Cerebellar cortex (tissue), 1 donor: ENCODE measurements at places on chromosomes 1 and 21.

GRCh38 chr1:224245188-224245587, 62.1 kb downstream of the DEGS1 start:
- no peak for DNase-seq

DNA sequence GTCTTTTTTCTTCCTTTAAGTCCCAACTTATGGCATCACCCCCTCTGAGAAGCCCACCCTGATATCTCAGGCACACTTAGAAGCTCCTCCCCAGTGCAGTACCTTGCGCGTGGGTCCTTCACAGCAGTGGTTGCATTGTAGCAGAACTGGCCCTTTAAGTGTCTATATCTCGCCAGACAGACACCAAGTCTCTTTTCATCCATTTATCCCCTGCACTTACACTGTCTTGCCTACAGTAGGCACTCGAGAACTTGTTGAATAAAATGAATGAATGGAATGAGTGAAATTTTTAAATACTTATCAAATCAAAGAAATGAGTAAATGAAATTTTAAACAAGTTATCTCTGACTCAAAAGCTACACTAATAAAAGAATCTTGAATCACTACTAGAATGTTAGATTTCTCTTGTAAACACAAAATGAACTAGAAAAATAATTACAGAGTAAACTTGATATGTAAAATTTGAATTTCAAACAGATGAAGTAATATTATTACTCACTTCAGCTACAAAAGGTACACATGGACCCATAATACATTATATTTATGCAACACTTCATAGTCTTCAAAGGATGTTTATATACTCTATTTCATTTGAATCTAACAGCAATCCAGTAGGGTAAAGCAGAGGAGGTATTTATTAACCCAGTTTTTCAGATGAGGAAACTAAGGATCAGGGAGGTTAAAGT, 54.7 kb upstream of the MAN1A2 start:
- DNase-seq, result peak; percentile 17

DNA sequence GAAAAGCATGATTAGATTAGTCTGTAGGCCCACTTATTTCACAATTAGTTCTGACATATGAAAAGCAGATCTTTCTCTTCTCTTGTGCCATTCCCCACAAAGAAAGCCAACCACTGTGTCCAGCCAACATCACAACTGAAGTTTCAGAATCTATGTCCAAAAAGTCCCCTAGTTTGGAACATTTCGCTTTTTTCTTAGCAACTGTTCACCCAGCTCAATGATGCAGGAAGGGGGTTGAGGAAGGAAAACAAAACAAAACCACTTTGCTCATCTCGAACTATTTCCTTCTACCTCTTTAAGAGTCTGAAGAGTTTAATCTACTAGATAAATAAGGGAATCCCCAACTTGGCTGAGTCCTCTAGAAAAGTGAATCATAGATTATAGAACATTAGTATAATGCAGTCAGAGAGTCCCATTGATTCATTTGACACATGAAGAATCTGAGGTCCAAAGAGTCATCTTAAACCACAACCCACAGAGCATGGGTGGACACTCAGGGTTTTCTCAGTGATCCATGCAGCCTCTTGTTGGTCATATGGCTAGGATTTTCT, 159.3 kb upstream of the SGIP1 start:
- DNase-seq, result peak; percentile 16

GRCh38 chr1:31783846-31784245, 19.7 kb upstream of the ADGRB2 start:
- DNase-seq, result no peak

- DNase-seq, result no peak
Measured at GRCh38 chr1:161267321-161267720, 8.8 kb downstream of the PCP4L1 start.
